ENCODE measurements at places on chromosomes 4 and X.

- no peak for DNase-seq
Observed at GRCh38 chr4:41209187-41209586, 5.2 kb downstream of the APBB2 start.

DNA sequence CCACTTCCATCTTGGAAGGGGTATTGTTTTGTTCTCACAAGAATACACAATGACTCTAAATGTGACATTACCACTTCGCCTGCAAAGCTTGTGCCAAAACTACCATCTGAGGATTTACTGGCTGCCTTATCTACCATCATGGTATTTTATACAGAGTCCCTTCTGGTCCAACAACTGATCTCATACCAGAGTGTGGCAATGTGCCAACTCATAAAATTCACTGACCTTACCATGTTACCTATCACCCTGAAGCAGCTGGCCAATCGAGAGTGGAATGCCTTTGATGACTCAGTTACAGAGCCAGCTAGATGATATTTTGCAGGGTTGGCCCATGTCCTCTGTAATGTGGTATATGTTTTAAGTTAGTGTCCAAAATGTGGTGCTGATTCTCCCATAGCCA, 3.8 kb upstream of the SERPINA7 start:
- no peak for DNase-seq

DNA sequence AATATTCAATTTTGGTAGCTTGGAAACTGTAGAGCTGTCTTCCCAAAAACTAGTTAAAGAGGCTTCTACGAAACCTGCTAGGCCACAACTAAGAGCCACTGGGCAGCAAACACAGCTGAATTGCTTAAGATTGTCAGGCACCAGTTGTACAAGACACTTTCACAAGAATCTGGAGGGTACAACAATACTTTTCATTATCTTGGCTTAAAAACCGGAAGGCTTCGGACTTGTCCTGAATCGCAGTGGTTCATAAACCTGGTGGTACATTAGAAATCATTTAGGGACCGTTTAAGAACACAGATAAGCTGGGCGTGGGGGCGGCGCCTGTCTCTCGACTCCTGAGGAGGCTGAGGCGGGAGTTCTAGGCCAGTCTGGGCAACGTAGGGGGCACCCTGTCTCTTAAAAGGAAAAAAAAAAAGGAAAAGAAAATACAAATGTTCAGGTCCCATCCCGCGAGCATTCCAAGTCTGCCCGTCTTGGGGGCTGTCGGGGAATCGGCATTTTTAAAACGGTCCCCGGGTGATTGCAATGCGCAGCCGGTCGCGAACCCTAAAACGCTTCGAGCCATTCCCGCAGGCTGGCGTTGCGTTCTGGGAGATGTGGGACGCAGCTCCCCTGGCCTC, 763 bp downstream of the PYURF start:
- DNase-seq, result peak; percentile 4

- DNase-seq, result no peak
Observed at GRCh38 chr4:100082852-100083251, 107.4 kb downstream of the DDIT4L start.

- no peak for DNase-seq
Observed at GRCh38 chr4:119623025-119623424, 5.6 kb downstream of the PDE5A start.

GRCh38 chr4:65624651-65625050, 45.6 kb downstream of the EPHA5 start:
- DNase-seq, result no peak

DNA sequence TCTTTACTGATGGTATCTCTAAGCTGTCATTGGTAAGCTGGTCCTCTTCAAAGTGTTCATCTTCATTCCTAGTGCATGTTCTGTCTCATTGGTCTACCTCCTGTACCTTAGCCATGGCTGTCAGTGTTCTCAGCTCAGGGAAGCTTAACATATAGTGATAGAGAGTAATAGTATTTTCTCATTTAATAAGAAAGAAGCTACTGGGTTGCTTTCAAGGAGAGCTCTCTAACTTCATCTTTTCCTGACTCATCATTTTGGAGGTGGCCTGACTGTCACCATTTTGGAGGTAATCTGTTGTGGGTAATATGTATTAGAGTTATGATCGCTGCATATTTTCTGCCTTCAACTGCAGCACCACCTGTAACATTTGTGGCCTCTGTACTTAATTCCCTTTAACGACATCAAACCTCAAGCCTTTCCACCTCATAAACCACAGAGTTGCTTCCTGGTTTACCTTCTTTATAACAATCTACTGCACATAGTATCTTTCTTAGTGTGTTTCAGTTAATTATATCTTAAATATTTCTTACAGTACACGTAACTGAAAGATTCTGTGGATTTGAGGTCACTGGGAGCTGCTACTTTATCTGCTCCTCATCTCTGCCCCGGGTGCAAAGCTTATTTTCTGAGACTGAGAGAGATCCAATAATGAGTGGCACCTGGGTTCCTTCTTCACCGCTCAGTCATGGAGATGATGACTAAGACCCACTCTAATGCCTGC, 474.0 kb upstream of the TECRL start:
- DNase-seq, result no peak

- DNase-seq, result no peak
Observed at GRCh38 chr4:8086783-8087445, 71.7 kb downstream of the ABLIM2 start.

DNA sequence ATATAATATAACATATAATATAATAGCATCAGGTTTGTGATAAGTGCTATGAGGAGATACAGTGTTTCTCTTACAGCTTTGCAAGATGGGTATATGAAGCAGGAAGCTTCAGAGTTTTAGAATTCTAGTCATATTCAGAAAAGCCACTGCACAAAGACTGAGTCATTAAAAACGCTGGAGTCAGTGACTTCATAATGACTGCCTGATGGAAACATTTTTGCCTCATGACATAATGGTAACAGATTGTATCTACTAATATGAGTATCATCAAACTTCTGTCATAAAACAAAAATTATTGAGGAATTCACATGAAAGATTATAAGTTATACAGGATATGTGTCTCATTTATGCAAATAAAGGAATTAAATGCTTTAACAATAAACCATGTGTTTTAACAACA, 46.8 kb downstream of the EPHA5 start:
- no peak for DNase-seq

DNA sequence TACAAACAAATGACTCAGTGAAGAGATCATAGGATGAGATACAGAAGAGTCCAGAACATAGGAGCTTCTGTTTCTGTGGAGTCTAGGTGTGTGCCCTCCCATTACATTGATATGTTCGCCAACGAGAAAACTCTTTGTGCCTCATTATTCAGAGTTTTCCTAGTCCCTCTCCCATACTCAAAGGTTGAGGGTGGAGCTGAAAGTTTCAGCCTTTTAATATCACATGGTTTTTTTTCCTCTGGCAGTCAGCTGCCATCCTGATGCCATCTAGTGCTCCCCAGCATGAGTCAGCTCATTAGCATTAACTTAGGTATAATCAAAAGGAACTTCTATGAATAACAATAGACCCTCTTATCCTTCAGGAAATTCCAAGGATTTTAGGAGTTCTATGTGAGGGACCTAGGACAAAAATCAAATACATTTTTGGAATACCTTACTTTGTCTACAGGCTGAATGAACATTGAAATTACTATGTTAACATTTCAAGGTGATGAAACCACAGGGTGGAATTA, 559.6 kb upstream of the AMOT start:
- DNase-seq, result no peak

GRCh38 chrX:65688403-65688871, 21.0 kb downstream of the MSN start:
- no peak for DNase-seq

- DNase-seq, result no peak
Observed at GRCh38 chrX:37871626-37872302, 24.4 kb upstream of the DYNLT3 start.

DNA sequence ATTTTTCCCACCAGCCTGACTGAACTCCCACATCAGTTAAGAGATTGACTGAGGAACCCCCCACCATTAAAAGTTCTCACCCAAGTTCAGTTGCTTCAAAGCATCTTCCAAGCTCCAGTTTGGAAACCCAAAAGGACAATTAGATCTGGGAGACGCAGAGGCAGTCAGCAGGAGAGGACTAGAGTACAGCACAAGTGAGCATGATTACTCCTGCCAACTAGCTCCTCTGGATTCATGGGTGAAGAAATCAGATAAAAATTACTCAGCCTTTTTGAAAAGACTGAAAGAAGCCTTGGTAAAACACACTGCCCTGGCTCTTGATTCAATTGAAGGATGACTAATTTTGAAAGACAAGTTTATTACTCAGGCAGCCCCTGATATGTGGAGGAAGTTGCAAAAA, 297.5 kb downstream of the ADAM29 start:
- no peak for DNase-seq

DNA sequence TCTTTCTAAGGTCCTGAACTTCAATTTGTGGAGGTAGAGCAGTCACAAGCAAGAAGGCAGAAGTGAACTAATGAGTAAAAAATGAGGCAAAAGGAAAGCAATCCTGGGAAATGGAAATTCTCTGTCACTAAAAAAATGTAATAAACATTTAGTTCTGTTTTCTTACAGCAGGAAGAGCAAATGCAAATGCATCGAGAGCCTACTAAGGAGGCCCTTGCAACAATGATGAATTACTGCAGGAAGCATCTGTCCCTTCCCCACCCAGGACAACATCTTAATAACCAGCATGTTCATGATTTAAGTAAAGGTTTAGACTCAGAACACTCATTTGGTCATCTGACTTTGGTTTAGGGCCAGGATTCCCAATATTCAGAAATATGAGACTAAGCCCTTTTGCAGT, 341.4 kb upstream of the NOCT start:
- no peak for DNase-seq

DNA sequence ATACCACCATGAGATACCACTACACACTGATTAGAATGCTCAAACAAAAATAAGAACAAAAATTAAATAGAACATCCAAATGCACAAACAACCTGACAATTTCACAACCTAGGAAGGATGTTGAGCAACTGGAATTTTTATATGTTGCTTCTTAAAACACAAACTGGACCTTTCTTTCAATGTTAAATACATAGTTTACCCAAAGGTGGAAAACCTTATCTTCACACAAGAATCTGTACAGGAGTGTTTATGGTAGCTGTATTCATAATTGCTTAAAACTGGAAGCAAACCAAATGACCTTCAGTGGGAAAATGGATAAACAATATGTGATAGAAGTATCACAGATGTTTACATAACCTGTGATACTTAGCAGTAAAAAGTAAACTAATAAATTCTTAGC, 573.8 kb downstream of the MAGEB5 start:
- DNase-seq, result no peak

- no peak for DNase-seq
Observed at GRCh38 chrX:42140320-42140719, 217.0 kb upstream of the CASK start.

GRCh38 chrX:79719568-79720231, 294.9 kb upstream of the TBX22 start:
- no peak for DNase-seq

GRCh38 chr4:158758142-158758541, 10.7 kb upstream of the FNIP2 start:
- DNase-seq, result no peak

GRCh38 chrX:24920769-24921168, 95.0 kb downstream of the ARX start:
- DNase-seq, result no peak

GRCh38 chr4:97950836-97951235, 192.4 kb downstream of the STPG2 start:
- DNase-seq, result no peak

GRCh38 chr4:7013175-7013574, 30.0 kb upstream of the TADA2B start:
- no peak for DNase-seq

DNA sequence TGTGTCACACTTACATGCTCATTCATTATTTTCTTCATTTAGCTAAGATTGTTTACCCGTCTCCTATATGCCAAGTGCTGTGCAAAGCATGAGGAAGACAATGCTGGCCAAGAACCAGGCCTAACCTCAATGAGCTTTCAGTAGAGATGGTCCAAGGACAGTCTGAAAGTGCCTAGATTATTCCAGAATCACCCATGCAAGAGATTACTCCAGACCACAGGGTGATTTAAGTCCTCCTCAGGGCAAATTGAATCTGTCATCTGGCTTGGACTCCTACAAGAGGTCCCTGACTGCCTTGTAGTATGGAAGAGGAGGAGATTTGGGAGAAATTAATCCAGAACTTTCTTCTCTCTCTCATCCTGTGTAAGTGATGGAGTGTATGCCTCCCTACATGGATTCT, 99.4 kb upstream of the NDP start:
- DNase-seq, result no peak

DNA sequence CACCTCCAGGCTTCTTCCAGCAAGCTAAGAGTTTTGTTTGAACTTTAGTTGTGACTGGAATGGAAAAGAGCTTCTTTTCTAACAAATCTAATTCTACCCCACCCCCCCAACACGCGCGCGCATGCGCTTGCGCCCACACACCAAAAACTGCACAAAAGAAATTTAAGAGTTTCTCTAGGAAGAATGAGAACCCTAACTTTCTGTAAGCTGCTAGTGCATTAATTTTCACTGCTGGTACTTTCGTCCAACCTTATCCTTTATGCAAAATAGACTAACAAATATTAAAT, 9.0 kb upstream of the INTU start:
- no peak for DNase-seq

DNA sequence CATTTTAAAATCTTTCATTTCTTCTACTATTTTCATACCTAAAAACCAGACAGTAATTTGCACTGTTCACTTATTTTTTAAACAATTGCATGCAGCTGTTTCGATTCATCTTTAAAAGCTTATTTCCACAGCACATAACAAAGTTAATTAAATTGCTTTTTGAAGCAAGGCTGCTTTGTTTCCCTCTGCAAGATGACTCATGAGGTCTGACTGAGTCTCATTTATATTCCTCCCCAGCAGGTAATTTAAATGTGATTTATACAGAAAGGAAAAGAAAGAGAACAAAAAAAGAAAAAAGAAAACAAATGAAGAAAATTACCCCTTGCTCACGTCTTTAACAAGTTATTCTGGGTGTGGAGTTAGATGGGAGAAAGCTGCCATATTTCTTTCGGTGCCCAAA, 22.8 kb downstream of the VMA21 start:
- no peak for DNase-seq

DNA sequence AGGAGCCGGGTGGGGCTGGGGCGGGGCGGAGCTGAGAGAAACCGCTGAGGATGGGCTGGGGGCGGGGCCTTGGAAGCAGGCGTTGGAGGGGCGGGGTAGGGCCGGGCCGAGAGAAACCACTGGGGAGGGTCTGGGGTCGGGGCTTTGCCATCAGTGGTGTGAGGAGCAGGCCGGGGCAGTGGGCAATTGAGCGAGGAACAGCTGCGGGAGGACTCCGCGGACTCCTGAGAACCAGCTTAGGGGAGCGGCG, 1.3 kb upstream of the EOLA2 start:
- DNase-seq, result no peak

- DNase-seq, result no peak
Observed at GRCh38 chr4:118034053-118034785, at the start of gene NDST3. Gene NDST3, plus strand, starts transcription at chr4:118034486. Its CDS starts 19,425 bp downstream, at chr4:118053911.

DNA sequence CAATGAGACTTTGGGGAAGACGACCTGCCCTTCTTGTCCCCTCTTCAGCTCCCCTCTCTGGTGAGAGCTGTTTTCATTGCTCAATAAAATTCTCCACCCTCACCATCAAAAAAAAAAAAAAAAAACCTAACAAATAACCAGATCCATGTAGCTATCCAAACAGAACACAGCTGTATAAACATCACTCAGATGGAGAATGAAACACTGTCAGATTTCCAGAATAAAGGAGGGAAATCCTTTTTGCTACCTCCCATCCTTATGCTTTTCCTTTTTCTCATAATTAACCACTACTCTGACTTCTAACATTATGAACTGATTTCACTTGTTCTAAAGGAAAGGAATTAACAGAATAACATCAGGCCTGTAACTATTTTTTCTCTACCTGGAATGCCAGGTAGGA, 155.6 kb downstream of the PPP4R3C start:
- no peak for DNase-seq
